ENCODE measurements at places on chromosomes 12 and 14.

DNA sequence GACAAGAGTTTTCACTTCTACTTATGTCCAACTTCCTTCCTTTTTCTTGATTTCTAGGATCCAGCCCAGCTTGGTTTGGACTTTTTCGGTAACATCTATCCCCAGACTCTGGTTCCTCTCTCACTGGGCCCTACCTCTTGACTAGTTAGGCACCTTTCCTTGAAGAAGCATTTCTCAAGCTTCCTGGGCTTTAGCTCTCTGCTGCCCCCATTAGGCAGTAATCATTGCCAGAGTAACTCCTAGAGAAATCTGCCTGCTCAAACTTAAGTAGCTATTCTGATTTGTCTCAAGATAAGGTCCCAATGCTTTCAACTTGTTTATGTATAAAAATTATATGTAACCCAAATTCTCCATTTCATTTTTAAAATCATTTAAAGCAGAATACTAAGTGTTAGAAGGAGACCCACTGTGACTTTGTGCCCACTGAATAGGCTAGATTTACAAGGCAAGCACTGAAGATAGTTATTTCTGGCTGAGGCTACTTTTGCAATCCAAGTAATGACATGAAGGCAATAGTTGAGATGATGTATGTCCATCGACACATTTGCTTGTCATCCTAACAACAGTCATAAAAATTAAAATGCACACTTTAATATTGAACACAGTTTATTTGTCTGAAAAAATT lies 275.0 kb upstream of the G2E3 start:
- peak; percentile 4 for DNase-seq

- no peak for DNase-seq
Measured at GRCh38 chr14:100673085-100673806, 53.4 kb upstream of the DLK1 start.

DNA sequence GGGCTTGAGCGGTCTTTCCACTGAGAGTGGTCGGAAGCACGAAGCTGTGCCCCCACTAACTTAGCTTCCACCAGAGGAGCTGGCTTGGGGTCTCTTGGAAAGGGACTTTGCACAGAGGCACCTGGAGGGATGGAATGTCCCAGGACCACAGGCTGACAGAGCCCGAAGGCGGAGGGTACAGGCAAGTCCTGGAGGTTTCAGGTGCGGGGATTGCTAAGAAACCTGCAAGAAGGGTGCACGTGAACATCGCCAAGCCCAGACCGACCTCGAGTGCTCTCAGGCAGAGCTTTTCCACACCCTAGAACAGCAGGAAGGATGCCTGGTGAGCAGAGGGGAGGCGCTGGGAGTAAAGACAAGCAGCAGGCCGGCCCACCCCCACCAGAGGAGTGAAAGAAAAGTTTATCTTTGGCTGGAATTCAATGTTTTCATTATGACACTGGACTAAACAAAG lies 61.6 kb downstream of the SERPINA3 start:
- DNase-seq: no peak

GRCh38 chr14:105876158-105876557 lies 349.8 kb downstream of the TMEM121 start:
- DNase-seq: no peak

- no peak for DNase-seq
Measured at GRCh38 chr12:43147878-43148277, 404.1 kb downstream of the ADAMTS20 start.

DNA sequence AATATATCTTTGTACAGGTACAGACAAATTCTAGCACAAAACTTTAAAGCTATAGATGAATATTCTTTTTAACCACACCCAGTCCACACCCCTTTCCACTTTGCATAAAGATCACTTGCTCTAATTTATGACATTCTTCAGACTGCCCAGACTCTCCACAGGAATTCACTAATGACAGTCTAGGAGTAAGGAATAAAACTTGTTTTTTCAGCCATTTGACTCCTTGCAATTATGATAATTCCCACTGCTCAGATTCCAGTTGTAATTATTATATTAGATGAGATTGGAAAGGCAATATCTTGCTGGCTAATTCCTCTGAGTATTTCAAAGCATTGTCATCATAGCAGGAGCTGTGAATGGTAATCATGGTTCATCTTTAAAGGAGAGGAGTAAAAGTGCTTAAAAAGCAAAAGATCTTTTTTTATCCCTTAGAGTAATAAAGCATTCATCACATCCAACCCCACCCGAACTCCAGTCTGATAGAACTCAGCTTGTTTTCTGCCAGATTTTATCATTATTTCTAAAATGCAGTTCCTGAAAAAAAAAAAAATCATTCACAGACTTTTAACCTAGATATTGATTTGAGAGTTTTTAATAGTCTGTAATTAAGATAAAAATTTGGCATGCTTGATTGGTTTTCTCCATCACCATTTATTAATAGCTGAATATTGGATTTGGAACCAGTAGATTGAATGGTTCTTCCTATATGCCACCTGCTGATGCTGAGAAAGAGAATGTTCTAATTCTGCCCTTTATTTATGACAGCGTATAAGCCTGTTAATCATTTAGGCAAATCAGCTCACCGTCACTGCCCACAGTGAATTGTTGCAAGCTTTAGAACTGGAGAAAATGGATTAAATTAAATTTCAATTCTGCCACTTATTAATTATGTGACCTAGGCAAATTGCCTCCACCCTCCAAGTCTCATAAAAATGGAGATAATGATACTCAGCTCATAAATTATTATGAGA lies 93.9 kb upstream of the RASSF8 start:
- DNase-seq: no peak

- no peak for DNase-seq
Measured at GRCh38 chr14:29446971-29447370, 480.7 kb downstream of the PRKD1 start.

GRCh38 chr14:80809663-80810062 lies 131.9 kb downstream of the CEP128 start:
- DNase-seq: no peak

- no peak for DNase-seq
Measured at GRCh38 chr14:86311151-86311550, 781.2 kb downstream of the FLRT2 start.

DNA sequence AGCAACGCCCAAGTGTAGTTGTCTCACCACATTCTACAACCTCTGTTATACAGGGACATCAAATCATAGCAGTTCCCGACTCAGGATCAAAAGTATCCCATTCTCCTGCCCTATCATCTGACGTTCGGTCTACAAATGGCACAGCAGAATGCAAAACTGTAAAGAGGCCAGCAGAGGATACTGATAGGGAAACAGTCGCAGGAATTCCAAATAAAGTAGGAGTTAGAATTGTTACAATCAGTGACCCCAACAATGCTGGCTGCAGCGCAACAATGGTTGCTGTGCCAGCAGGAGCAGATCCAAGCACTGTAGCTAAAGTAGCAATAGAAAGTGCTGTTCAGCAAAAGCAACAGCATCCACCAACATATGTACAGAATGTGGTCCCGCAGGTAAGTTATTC lies 123.0 kb downstream of the ARID2 start:
- no peak for DNase-seq

- no peak for DNase-seq
Measured at GRCh38 chr12:286531-287300, 24.1 kb upstream of the SLC6A13 start.

DNA sequence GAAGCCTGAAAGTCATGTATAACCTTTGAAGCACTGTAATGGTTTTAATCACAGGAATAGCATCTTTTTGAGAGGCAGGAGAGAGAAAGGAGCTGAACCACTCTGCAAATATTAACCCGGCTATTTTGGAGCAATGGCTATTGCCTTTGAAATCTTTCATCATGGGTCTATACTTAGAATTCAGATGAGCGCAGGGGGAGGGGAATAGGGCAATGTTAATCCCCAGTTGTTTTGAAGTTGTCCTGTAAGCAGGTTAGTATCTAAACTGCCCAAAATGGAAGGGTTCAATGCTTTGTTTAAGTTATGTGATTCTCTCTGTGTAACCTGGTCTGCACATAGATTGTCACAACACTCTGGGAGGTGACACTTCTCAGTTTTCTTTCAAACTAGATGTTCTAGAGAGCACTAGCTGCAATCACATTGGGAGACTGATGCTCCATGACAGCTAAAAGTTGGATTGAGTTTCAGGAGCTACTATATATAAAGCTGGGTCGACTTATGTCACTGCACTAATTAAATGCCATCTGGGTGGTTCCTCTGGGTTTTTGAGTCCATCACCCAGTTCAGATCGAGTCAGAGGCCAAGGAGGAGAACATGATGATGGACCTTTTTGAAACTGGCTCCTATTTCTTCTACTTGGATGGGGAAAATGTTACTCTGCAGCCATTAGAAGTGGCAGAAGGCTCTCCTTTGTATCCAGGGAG lies at the start of gene MYF6:
Gene MYF6 (plus strand): TSS at position 509 of the 704 bp plus-strand sequence. CDS start 86 bp downstream, at position 595.
- DNase-seq: no peak

- no peak for DNase-seq
Measured at GRCh38 chr14:69281450-69282169, 21.7 kb downstream of the GALNT16 start.

DNA sequence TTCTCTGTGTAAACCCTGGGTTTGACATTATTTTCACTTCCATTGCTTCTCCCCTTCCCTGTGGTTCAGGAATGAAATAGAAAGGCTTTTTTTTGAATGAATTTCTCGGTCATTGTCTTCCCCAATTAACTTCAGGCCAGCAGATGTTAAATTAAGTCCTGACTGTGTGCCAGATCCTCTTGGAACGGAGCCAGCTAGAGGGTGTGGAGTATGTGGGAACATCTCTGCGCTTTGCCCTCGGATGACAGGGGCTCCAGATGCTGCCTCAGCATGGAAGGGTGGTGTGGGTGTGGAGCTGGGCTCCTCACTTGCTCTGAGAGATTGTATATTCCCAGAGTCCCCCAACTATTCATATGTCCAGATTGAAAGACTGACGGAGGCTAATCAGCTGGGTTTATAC lies 13.1 kb downstream of the KRT85 start:
- peak; percentile 6 for DNase-seq

- DNase-seq: no peak
Measured at GRCh38 chr12:104751594-104751993, 206.5 kb downstream of the SLC41A2 start.

DNA sequence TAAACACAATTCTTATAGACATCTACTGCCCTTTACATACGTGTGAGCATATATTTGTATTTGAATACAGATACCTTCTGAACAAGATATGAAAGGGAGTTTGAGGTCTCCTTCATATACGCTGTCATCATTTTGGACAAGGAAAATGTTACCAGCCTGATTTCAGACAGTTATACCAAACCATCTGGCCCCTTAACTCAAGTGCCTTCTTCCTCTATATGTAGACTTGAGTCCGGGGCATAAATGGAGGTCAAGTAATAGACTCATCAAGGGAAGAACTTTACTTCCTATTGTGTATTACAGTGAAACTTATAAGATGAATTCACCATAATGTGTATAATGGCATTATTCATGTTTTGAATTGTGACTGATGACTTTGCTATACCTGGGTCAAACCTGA lies 52.2 kb downstream of the FAR2 start:
- no peak for DNase-seq

DNA sequence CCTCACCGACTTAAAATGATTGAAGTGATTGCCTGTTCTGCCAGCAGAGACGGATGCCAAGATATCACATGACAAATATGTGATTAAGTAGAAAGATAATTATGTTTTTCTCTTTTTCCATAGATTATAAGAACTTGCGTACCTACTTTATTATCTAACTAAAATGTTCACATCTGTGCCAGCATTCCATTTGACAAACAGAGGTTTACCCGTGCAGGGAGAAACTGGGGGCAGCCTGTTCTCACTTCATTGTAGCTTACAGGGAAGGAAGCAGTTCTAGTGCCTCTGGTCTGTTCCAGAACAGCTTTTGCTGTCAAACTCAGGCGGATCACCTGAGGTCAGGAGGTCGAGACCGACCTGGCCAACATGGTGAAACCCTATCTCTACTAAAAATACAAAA lies 29.6 kb downstream of the CCDC62 start:
- DNase-seq: no peak

- no peak for DNase-seq
Measured at GRCh38 chr12:21155522-21156351, 24.7 kb downstream of the SLCO1B1 start.

All from hematopoietic multipotent progenitor cell treated with erythropoietin and hydrocortisone succinate and interleukin-3 and kit ligand, for 15 days (in vitro differentiated cells).